Cardiac muscle cell (in vitro differentiated cells and primary cell): ENCODE measurements at places on chromosomes 6 and 20.
A peak's percentile ranks its signal among the peaks of the same experiment; 100 is the strongest.

- H3K27ac ChIP-seq = no peak overlapping the region
- H3K27me3 ChIP-seq = no peaks in the 10 kb centered on the region
- no peaks in the 10 kb centered on the region for H3K36me3 ChIP-seq
These were observed 13.8 kb upstream of the GJE1 start for GRCh38 chr6:142118925-142119324.

- H3K27me3 ChIP-seq = no peaks in the 10 kb centered on the region
- peak overlapping the region; percentile 80 for H3K4me3 ChIP-seq
- peaks cover 15% of the 10 kb centered on the region for H3K36me3 ChIP-seq
These were observed 304 bp downstream of the PBX2 start for GRCh38 chr6:32189742-32190053.

DNA sequence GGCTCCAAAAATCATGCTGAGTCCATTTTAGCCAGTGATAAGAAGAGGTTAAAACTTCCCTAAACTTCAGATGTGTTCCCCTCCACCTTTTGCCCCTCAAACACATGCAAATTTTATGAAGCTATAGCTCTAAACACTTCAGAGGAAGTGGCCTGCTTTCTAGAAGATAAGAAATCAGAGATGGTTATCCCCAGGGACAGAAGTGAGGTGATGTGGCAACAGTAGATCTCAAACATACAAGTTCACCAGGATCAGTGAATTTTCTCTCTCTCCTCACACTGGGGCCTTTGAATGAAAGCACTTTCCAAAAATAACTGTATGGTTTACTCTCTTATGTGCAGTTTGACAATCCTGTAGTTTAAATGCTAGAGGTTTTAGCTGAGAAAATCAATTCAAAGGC, 332.0 kb downstream of the BTBD9 start:
- H3K36me3 ChIP-seq = no peaks in the 10 kb centered on the region
- H3K27me3 ChIP-seq = no peaks in the 10 kb centered on the region
- H3K27ac ChIP-seq = peak overlapping the region; percentile 34
- peaks cover 30% of the 10 kb centered on the region for H3K4me1 ChIP-seq
- H3K4me3 ChIP-seq = no peak overlapping the region
- DNase-seq = no peak

- H3K4me1 ChIP-seq = no peaks in the 10 kb centered on the region
- H3K4me3 ChIP-seq = no peak overlapping the region
- no peaks in the 10 kb centered on the region for H3K27me3 ChIP-seq
- no peak overlapping the region for H3K27ac ChIP-seq
These were observed 20.2 kb upstream of the GJE1 start for GRCh38 chr6:142112451-142113061.

- H3K4me3 ChIP-seq = peak overlapping the region; percentile 42
- H3K27ac ChIP-seq = peak overlapping the region; percentile 91
- peak; percentile 78 for DNase-seq
- no peaks in the 10 kb centered on the region for H3K36me3 ChIP-seq
These were observed 967 bp downstream of the SMPDL3A start for GRCh38 chr6:122790028-122790422.

DNA sequence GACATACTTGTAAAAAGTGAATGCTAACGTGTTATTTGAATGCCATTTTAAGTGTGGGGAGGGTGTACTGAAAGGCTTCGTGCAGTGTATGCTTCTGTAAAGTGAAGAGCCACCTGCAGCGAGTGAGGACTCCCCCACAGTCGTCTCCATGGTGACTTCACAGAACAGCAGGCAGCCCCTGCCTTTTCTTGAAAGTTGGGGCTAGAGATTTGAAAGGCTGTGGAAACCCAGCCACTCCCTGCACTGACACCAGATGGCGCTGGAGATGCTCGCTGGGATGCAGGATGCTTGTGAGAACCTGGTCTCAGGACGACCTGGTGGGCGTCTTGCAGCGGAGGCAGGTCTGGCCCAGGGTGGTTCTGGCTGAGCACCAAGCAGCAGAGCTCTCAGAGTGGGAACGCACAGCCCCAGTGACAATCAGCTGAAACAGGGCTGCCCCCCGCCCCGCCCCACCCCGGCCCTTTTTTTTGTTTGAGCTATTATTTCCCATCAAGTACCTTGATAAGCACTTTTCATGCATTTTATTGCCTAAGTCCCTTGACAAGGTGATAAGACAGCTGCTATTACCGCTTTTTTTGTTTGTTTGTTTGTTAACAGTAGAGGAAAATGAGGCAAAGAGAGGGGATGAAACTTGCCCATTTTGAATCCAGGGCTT, 150.3 kb downstream of the SYCP2 start:
- H3K27me3 ChIP-seq = no peaks in the 10 kb centered on the region
- peak; percentile 44 for DNase-seq
- H3K27ac ChIP-seq = no peak overlapping the region
- H3K36me3 ChIP-seq = no peaks in the 10 kb centered on the region

GRCh38 chr20:22805219-22805618, 220.8 kb upstream of the FOXA2 start:
- no peak overlapping the region for H3K27ac ChIP-seq
- peak; percentile 92 for DNase-seq
- no peaks in the 10 kb centered on the region for H3K36me3 ChIP-seq
- H3K4me1 ChIP-seq = peaks cover 21% of the 10 kb centered on the region
- no peaks in the 10 kb centered on the region for H3K27me3 ChIP-seq

GRCh38 chr6:90202156-90202555, 94.5 kb downstream of the BACH2 start:
- no peaks in the 10 kb centered on the region for H3K4me1 ChIP-seq
- H3K27me3 ChIP-seq = no peaks in the 10 kb centered on the region
- no peaks in the 10 kb centered on the region for H3K36me3 ChIP-seq
- DNase-seq = no peak
- H3K27ac ChIP-seq = no peak overlapping the region

- no peaks in the 10 kb centered on the region for H3K4me1 ChIP-seq
- no peaks in the 10 kb centered on the region for H3K27me3 ChIP-seq
- no peaks in the 10 kb centered on the region for H3K36me3 ChIP-seq
- H3K27ac ChIP-seq = no peak overlapping the region
- no peak for DNase-seq
These were observed 35.1 kb downstream of the IGF2R start for GRCh38 chr6:160004018-160004417.

- no peaks in the 10 kb centered on the region for H3K27me3 ChIP-seq
- no peak overlapping the region for H3K27ac ChIP-seq
- DNase-seq = peak; percentile 31
- no peak overlapping the region for H3K4me3 ChIP-seq
- peaks cover 5% of the 10 kb centered on the region for H3K4me1 ChIP-seq
- no peaks in the 10 kb centered on the region for H3K36me3 ChIP-seq
These were observed 160.2 kb downstream of the SYNDIG1 start for GRCh38 chr20:24629668-24630067.

GRCh38 chr20:1338801-1339200, 9.9 kb upstream of the SDCBP2 start:
- no peaks in the 10 kb centered on the region for H3K36me3 ChIP-seq
- no peaks in the 10 kb centered on the region for H3K27me3 ChIP-seq

DNA sequence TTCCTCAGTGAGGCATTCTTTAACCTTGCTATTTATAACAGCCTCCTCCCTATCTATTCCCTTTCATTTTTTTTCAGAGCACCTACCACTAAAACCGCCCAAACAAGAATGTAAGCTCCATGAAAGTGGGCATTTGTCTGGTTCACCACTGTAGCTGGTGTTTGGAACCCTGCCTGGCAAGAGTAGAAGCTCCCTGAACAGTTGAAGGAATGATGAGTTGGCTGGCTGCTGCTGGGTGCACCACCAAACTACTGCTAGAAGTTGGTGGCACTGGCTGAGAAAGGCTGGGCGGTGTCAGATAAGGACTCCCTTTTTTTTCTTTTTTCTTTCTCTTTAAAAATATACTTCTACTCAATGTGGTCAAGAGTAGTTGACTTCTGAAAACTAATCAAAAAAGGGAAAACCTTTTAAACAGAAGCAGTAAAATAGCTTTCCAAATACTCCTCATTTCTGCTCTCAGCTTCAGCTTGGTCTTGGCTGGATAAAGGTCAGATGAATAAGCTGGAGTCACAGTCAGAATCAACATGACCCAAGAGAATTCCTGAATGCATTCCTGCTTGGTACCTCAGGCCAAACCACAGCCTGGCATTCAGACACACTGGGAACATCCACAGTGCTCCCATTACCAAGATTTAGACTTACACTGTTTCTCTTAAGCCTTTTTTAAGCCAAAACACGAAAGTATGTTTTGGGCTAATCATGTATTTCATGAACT, 38.0 kb downstream of the RTN4IP1 start:
- no peaks in the 10 kb centered on the region for H3K36me3 ChIP-seq
- H3K27ac ChIP-seq = no peak overlapping the region
- no peak for DNase-seq

DNA sequence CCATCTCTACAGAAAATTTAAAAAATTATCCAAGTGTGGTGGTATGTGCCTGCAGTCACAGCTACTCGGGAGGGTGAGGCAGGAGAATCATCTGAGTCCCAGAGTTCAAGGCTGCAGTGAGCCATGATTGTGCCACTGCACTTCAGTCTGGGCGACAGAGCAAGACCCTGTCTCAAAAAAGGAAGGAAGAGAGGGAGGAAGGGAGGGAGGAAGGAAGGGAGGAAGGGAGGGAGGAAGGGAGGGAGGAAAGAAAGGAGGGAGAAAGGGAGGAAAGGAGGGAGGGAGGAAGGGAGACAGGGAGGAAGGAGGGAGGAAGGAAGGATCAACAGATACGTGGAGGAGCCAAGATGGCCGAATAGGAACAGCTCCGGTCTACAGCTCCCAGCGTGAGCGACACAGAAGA, 90.1 kb downstream of the ZNF217 start:
- H3K27ac ChIP-seq = no peak overlapping the region
- H3K36me3 ChIP-seq = no peaks in the 10 kb centered on the region
- DNase-seq = no peak
- H3K27me3 ChIP-seq = no peaks in the 10 kb centered on the region
- no peaks in the 10 kb centered on the region for H3K4me1 ChIP-seq
- H3K4me3 ChIP-seq = no peak overlapping the region

GRCh38 chr20:54645445-54646155, 170.2 kb downstream of the DOK5 start:
- peaks cover 6% of the 10 kb centered on the region for H3K4me1 ChIP-seq
- no peak overlapping the region for H3K27ac ChIP-seq
- H3K27me3 ChIP-seq = no peaks in the 10 kb centered on the region

GRCh38 chr6:73231986-73232391, 6.7 kb upstream of the KHDC1L start:
- H3K27me3 ChIP-seq = no peaks in the 10 kb centered on the region
- no peaks in the 10 kb centered on the region for H3K4me1 ChIP-seq
- no peak overlapping the region for H3K27ac ChIP-seq
- DNase-seq = no peak
- H3K4me3 ChIP-seq = no peak overlapping the region

DNA sequence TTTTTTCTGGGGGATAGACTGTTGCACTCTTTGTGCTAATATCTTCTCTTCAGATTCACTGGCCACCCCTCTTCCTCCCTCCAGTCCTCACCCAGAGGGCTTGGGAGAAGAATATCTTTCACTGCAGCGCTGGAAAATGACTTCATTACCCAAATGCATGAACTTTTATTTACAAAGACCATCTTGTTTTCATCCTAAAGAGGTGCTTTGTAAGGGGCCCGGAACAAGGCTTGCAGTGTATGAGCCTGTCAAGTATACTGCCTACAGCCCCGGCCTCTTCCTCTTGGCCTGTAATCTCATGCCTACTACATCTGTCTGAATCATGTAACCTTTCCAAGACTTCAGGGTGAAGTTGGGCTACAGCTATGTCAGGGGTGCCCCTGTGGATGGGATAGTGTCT, 554 bp upstream of the LAMA4 start:
- DNase-seq = no peak
- H3K4me1 ChIP-seq = peaks cover 40% of the 10 kb centered on the region
- peaks cover 5% of the 10 kb centered on the region for H3K36me3 ChIP-seq
- H3K27me3 ChIP-seq = no peaks in the 10 kb centered on the region

- peak; percentile 43 for DNase-seq
- no peak overlapping the region for H3K27ac ChIP-seq
- no peaks in the 10 kb centered on the region for H3K4me1 ChIP-seq
- H3K4me3 ChIP-seq = no peak overlapping the region
- H3K36me3 ChIP-seq = no peaks in the 10 kb centered on the region
- no peaks in the 10 kb centered on the region for H3K27me3 ChIP-seq
These were observed 105.0 kb downstream of the CD109 start for GRCh38 chr6:73800997-73801396.

GRCh38 chr6:73004861-73005260, 220.4 kb downstream of the KHDC1L start:
- H3K4me3 ChIP-seq = no peak overlapping the region
- H3K4me1 ChIP-seq = no peaks in the 10 kb centered on the region
- H3K36me3 ChIP-seq = peaks cover 28% of the 10 kb centered on the region
- no peak overlapping the region for H3K27ac ChIP-seq
- no peaks in the 10 kb centered on the region for H3K27me3 ChIP-seq

- peaks cover 9% of the 10 kb centered on the region for H3K4me1 ChIP-seq
- DNase-seq = no peak
- no peaks in the 10 kb centered on the region for H3K27me3 ChIP-seq
These were observed 20.0 kb downstream of the BRPF3 start for GRCh38 chr6:36216559-36216958.

DNA sequence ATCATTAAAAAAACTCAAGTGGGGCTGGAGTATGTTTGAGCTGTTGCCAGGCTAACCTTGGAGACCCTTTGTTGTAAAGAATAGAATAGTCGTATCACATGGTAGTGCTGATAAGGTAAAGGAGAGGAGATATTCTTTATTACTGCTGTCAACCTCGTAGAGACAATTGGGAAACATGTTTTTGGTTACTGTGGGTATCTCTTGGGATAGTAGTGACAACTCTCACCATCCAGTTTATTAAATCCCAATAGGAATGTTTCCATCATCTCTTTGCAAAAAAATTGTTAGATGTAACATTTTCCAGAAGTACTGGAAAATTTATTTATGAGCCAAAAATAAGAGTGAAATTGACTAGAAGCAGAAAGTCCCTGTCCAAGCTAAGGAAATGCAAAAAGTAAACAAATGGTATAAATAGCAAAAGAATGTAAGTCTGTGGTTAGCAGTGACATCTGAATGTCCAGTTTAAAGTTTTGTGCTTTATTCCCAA, 829.3 kb upstream of the CITED2 start:
- no peaks in the 10 kb centered on the region for H3K27me3 ChIP-seq
- peak; percentile 5 for DNase-seq
- H3K4me1 ChIP-seq = peaks cover 27% of the 10 kb centered on the region
- no peaks in the 10 kb centered on the region for H3K36me3 ChIP-seq

DNA sequence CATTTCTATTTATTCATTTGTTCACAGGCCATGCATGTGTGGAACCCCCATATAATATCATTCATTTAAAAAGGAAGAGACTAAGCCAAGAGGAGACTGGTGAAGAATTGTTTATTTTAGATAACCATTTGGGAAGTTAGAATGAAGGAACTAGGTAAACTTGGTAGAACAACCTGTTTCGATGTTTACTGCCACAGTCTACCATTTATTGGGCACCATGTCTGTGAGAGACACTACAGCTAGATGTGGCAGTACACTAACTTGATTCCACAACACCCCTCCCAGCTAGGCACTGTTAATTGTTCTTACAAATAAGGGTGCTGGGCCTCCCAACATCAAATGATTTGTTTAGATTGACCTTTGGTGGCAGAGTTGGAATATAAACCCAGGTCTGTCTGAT, 592.4 kb downstream of the EPM2A start:
- no peaks in the 10 kb centered on the region for H3K36me3 ChIP-seq
- no peak for DNase-seq
